ENCODE measurements at places on chromosomes 6 and 20.

- no peak for DNase-seq
Observed at GRCh38 chr6:136012198-136012887, 160.8 kb downstream of the PDE7B start.

DNA sequence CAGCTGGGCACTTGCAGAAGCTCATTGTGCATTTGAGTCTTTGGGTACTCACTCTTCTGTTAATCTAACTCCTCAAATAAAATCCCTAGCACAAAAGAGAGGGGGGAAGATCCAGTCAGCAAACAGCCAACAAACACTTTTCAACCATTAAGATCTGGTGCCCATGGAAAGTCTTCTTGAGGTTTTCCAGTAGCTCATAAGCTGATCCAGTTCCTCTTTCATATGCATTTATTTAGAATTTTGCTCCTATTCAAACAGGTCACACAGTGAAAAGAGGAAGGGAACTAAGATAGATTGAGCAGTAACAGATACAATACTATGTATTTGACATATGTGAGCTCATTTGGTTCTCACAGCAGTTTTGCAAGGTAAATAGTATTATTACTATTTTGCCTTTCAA is 38.6 kb downstream of the HLA-DPB1 start:
- DNase-seq, result no peak

- no peak for DNase-seq
Observed at GRCh38 chr20:2164966-2165365, 63.3 kb downstream of the STK35 start.

GRCh38 chr20:47316776-47317126 is 39.7 kb downstream of the ZMYND8 start:
- no peak for DNase-seq

DNA sequence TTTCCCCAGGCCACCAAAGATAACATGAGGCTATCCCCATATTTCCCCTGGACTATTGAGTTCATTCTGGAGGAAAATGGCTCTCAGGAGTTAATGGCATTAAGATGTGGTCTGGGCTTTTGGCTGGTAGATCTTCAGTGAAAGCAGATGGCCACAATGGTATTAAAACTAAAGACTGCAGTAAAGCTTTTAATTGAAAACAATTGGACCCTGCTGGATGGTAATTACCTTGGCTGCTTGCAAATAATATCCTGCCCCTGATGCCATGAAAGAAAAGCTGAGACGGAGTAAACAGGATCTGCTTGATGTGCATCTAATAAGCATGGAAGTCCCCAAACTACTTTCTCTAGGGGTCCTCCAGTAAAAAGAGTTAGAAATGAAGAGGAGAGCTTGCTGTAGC is 255.8 kb downstream of the QKI start:
- no peak for DNase-seq

GRCh38 chr6:73131706-73132105 is 93.6 kb downstream of the KHDC1L start:
- DNase-seq, result no peak

DNA sequence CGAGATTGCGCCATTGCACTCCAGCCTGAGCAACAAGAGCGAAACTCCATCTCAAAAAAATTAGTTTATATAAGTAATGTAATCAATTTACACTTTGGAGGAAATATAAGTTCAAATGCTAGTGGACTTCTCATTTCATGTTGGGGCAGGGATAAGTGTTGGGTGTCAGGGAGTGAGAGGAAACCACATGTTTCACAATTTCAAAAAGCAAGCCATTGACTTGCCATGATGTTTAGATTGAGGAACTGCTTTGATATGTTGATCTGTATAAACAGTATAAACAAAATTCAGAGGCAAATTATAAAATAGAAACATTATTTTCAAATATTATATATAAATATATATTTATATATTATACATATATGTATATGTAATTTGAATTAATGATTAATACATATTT is 42.7 kb downstream of the FILIP1 start:
- DNase-seq, result no peak

DNA sequence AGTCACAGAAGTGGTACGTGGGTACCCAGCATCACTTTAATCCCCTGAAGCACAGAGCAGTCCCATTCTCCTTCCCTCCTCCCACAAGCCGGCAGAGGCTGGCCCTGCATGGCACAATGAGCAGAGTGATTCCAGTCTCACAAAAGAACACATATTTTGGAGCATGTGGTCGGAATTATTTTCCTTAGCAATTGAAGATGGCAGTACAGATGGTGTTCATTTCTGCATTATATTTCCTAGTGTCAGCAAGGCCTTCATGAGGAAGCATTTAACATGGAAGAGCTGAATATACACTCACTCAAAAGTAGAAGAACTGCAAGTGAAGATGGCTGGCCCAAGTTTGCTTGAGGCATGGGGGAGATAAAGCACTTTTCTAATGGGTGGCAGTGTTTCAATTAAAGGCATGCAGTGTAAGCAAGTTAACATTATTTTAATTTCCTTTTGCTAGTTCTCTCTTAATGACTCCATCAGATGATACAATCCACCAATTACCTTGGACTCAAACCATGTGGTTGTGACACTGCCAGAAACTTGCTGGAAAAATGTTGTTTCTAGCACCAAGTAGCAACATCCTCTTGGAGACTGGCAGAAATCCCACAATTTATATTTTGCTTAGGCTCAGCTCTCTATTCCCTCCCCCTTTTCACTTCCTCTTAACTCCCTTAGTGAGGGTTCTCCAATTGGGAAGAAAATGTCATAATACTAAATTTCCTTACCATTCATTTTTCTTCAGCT is 74.4 kb downstream of the ARHGAP18 start:
- DNase-seq, result no peak

- no peak for DNase-seq
Observed at GRCh38 chr6:12099623-12100338, 87.7 kb downstream of the HIVEP1 start.

- no peak for DNase-seq
Observed at GRCh38 chr6:88301888-88302768, 136.0 kb upstream of the CNR1 start.

DNA sequence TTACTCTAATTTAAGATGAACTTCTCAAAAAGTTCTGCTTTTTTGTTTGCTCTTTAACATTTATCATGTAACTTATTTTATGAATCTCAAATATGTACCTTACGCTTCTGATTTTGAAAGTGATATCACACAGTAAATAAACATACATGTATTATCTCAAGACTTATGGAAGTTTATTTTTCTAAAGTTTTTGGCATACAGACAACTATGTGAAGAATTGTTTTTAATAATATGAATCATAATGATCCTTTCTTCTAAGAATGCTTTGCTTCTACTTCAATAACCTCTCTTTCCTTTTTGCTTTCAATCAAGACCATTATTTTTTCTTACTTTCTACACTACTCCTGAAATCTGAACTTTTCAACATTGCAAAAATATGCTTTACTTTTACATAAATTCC is 816.4 kb downstream of the EYS start:
- no peak for DNase-seq

DNA sequence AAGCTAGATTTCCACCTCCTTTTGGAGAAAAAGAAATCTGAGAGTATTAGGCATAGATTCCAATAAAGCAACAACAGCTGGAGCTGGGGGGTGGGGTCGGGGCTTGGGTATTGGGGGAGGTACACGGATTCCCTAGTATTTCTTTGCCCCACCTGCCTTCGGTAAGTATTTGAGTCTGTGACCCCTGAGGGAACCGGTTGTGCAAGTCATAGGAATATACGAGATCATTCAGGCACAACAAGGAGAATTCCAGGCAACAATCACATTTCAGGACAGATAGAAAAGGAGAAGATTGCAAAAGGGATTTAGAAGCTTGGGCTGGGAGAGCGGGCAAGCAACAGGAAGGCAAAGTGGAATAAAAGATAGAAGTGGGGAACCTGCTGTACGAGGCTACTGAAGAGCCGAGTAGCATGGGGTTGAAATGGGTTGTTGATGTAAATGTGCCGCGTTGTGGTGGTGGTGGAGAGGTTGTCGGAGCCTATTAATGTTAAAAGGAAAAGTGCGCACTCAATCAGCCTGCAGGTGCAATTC is 148.9 kb downstream of the BCAS1 start:
- no peak for DNase-seq

DNA sequence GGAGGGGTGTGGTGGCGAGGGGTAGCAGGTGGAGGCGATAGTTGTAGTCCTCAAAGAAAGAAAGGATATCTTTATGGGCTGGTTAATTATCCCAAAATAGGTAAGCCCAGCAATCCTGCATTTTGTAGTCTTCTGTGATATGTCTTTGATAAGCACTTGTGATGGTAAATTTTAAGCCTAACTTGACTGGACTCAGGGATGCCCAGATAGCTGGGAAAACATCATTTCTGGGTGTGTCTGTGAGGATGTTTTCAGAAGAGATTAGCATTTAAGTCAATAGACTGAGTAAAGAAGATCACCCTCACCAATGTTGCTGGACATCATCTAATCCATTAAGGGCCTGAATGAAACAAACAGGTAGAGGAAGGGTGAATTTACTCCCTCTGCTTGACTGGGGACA is 124.8 kb upstream of the RIPOR2 start:
- no peak for DNase-seq

DNA sequence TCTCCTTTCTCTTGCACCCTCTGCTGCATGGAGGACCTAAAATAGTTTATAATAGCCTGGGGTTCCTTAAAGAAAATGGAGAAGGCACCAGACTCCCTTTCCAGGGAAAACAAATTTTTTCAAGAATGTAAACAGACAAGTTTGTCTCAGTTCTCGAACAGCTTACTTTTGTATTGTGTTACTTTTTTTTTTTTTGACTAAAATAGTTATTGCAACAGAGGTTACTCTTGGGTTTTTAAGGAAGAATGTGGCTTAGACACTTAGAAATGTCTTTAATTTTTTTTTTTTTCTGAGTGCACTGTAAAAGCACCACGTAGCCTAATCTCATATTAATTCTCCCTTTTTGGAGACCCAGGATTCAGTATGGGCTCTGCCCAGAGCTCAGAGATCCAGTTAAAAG is 148.7 kb upstream of the CARMIL1 start:
- no peak for DNase-seq

GRCh38 chr20:63483834-63484233 is 11.4 kb upstream of the KCNQ2 start:
- no peak for DNase-seq

GRCh38 chr6:73394577-73395354 is at the start of gene DDX43:
DDX43 (plus strand) TSS chr6:73394828; CDS start chr6:73394906, 78 bp downstream.
- no peak for DNase-seq

- no peak for DNase-seq
Observed at GRCh38 chr6:123849406-123849805, 45.7 kb downstream of the NKAIN2 start.

Measured in posterior cingulate gyrus (tissue), 11 donors.